B cell (primary cell): ENCODE measurements at places on chromosomes 12 and 14. TPM values are rescaled to one million over a fixed set of nuclear protein-coding genes. Genes with fewer than 3 reads are reported as not detected.

DNA sequence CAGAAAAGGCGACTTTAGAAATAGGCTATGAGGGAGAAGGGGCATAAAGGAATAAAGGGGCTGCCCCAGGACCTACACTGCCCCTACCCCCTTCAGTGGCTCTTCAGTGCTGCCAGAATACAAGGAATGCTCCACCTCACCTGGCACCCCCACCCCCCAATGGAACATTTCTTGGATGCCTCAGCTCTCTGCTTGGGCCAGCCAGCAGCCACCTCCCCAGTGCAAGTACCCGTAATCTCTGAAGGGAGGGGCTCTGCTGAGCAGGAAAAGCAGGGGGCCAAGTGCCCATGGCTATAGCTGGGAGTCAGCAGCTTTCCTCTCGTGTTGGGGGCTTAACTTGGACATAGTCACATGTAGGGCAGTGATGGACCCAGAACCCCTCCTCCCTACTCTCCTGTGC is 33.3 kb downstream of the BAZ2A start:
- no peak for DNase-seq

GRCh38 chr12:85509081-85509856 is 229.2 kb downstream of the ALX1 start:
- no peak for DNase-seq

Gene NANOG
- not detected in 2 replicates for total RNA-seq

DNA sequence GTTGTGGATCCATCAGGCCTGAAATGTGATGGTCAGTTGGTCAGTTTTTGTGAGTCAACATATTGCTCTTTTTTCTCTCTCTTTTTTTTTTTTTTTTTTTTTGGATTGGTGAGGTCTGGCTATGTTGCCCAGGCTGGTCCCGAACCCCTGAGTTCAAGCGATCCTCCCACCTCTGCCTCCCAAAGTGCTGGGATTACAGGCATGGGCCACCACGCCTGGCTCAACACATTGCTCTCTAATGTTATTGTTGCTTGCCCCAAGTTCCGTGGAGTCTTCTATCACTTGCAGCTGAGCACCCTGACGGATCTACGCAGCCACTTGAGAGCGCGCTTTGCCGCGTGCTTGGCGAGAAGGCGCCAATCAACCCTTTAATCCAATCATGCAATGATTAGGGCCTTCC is 69.5 kb upstream of the DIO3 start:
- DNase-seq = no peak

DNA sequence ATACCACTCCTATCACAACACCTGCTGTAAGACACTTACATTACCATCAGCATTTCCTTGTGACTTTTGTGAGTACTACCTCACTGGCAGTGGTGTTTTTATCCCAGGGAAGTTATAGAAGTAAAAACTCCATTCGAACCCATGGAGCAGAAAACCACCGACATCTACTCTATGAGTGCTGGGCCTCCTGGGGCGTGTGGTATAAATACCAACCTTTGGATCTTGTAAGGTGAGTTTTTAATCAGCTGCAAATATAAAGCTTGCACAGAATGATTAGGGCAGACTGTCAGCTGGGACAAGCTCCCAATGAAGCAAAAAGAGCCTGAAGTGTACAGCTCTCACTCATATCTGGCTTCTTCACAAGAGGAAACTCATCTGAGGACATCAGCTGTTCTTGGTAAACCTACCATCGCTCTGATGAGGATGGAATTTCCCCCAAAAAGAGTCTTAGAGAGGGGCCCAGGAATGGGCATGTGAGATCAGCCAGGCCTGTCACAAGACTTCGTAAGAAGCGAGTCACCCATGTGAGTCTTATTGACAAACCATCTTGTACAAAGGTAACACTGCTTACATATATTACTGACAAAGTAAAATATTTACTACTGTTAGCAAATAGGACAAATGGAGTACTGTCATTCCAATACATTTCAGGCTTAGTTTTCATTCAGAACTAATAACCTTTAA is 170.0 kb downstream of the SLC5A8 start:
- DNase-seq = no peak

Gene GALNT4
- 8.3 and 10.3 TPM in 2 replicates for total RNA-seq

DNA sequence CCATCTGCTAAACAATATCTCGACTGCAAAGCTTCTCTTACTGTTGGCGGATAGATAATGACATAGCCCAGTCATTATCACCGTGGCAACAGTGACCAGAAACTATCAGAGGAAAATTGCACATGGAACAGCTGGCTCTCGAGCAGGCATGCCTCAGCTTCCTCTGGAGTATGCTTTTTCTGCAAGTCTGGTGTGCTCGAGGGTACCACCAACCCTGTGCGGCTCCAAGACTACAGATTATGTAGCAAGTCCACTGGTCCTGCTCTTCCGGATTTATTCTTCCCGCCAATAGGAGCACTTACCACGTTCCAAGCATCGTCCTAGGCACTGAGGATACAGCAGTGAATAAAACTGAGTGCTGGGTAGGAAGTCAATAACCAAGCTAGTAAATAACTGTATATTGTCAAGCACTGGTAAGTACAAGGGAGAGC is 1.4 kb upstream of the GLRX5 start:
- DNase-seq = no peak

- no peak for DNase-seq
These were observed 201.1 kb upstream of the ATP2B1 start for GRCh38 chr12:89909753-89910152.

- DNase-seq = no peak
These were observed 33.6 kb upstream of the HIF1A start for GRCh38 chr14:61661471-61662400.

- DNase-seq = no peak
These were observed 10.6 kb upstream of the VWF start for GRCh38 chr12:6135071-6135470.

Gene RNU4-1
- total RNA-seq = 3,269 and 3,426 TPM in 2 replicates

- peak; percentile 33 for DNase-seq
These were observed at the start of gene SLC8A3 for GRCh38 chr14:70188659-70189455. Gene SLC8A3, minus strand, starts transcription at chr14:70188951. Its CDS starts 20,529 bp downstream, at chr14:70168422.

DNA sequence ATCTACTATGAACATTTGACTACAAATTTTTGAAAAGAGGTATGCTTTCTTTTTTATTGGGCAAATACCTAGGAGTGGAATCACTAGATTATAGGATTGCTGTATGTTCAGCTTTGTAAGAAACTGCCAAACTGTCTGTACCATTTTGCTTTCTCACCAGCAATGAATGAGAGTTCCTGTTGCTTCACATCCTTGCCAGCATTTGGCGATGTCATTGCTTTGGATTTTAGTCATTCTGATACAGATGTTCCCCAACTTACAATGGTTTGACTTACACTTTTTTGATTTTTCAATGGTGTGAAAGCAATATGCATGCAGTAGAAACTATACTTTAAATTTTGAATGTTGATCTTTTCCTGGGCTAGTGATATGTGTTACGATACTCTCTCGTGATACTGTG is 328.7 kb downstream of the RAD51B start:
- no peak for DNase-seq
